Thoracic aorta (tissue), 2 donors: ENCODE measurements at places on chromosomes 2 and 18. TPM values are rescaled to one million over a fixed set of nuclear protein-coding genes. Genes with fewer than 3 reads are reported as not detected.

Gene CD8B2
- not detected for total RNA-seq

Gene FRZB
- 203 TPM for total RNA-seq

DNA sequence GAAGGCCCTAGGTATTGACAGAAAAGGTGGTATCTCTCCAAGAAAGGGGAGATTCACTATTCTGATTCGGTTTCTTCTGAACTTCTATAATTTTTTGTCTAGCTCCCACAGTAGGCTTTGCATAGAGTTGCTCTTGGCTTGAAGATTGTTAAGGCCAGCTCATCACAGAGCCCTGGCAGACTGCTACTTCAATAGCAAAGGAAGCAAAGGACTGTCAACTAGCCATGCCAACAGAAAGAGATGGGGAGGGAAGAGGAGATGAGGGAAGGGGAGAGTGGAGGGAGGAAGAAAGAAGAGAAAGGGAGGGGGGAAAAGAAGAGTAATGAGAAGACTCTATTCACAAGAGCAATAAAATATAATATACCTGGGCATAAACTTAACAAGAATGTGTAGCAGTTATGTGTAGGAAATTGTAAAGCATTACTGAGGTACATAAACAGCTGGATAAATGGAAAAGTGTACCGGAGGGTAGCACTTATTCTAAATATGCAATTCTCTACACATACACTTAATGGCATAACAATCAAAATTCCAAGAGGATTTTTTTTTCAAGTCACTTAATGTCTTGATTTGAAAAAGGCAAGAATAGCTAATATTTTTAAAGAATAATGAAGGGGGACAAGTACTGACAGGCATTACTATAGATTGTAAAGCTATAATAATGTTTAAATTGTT, 102.5 kb downstream of the LOXHD1 start:
- no peaks in the 10 kb centered on the region for H3K36me3 ChIP-seq
- no peaks in the 10 kb centered on the region for H3K4me1 ChIP-seq
- no peak for DNase-seq
- H3K4me3 ChIP-seq: no peak overlapping the region
- H3K27ac ChIP-seq: no peak overlapping the region

GRCh38 chr2:141590620-141591019, 540.2 kb downstream of the LRP1B start:
- DNase-seq: no peak
- no peaks in the 10 kb centered on the region for H3K36me3 ChIP-seq
- no peak overlapping the region for H3K27ac ChIP-seq
- H3K4me3 ChIP-seq: no peak overlapping the region
- no peaks in the 10 kb centered on the region for H3K27me3 ChIP-seq

Gene TLK1
- 27.8 TPM for total RNA-seq

- no peaks in the 10 kb centered on the region for H3K27me3 ChIP-seq
- H3K4me1 ChIP-seq: peaks cover 6% of the 10 kb centered on the region
- no peaks in the 10 kb centered on the region for H3K36me3 ChIP-seq
- H3K4me3 ChIP-seq: no peak overlapping the region
- H3K27ac ChIP-seq: no peak overlapping the region
Measured at GRCh38 chr2:85707304-85707703, 13.1 kb downstream of the GNLY start.

GRCh38 chr18:58054041-58054781, 10.2 kb downstream of the NEDD4L start:
- H3K27me3 ChIP-seq: no peaks in the 10 kb centered on the region
- H3K27ac ChIP-seq: no peak overlapping the region
- DNase-seq: no peak
- peak overlapping the region; percentile 35 for H3K4me3 ChIP-seq

Gene ALPP
- total RNA-seq: not detected

Gene CFAP210
- total RNA-seq: not detected

Gene DHX57
- 50.4 TPM for total RNA-seq

- H3K36me3 ChIP-seq: no peaks in the 10 kb centered on the region
- H3K4me3 ChIP-seq: no peak overlapping the region
- DNase-seq: no peak
- H3K27me3 ChIP-seq: no peaks in the 10 kb centered on the region
Measured at GRCh38 chr2:42113452-42113851, 55.7 kb upstream of the EML4 start.

DNA sequence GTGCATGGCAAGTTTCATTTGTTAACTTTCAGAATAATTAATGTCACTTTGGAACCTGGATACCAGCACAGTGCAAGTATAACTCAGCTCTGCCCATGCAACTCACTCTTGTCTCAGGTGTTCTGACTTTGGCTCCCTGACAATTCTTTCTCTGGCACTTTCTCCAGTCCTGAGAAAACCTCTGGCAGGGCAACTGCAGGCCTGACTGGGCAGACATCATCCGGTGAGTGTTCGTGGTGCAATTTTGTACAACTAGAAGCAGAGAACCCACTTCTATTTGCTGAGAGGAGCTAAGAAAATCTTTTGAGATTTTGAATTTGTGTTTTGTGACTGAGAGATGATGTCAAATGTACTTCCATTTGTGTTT, 143.0 kb downstream of the AQP4 start:
- DNase-seq: no peak
- H3K4me3 ChIP-seq: no peak overlapping the region
- H3K27ac ChIP-seq: no peak overlapping the region

Gene DSG1
- total RNA-seq: 1.1 TPM

Gene CDK5R2
- total RNA-seq: not detected

Gene CCDC68
- total RNA-seq: 18.4 TPM

DNA sequence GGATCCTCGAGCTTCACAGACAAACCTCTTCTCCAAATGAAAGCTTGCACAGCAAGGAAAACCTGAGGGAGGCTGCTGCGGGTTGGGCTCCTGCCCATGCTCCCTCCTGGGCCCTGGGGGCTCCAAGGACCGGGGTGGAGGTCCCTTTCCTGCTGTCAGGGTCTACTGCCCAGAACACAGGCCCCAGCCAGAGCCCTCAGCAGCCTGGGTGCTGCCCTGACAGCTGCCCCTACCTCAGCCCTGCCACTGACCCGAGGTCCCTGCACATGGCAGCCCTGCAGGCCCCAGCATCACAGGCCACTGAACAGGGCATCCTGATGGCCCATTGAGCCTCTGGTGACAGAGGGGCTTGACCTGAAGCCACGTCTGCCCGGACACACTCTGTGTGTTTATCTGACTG, 41.0 kb downstream of the CROCC2 start:
- no peaks in the 10 kb centered on the region for H3K27me3 ChIP-seq
- H3K4me3 ChIP-seq: no peak overlapping the region
- no peak for DNase-seq
- H3K4me1 ChIP-seq: no peaks in the 10 kb centered on the region
- H3K27ac ChIP-seq: no peak overlapping the region
- no peaks in the 10 kb centered on the region for H3K36me3 ChIP-seq

Gene ATP6V1B1
- 4.4 TPM for total RNA-seq

Gene GTF2A1L
- 1.6 TPM for total RNA-seq

DNA sequence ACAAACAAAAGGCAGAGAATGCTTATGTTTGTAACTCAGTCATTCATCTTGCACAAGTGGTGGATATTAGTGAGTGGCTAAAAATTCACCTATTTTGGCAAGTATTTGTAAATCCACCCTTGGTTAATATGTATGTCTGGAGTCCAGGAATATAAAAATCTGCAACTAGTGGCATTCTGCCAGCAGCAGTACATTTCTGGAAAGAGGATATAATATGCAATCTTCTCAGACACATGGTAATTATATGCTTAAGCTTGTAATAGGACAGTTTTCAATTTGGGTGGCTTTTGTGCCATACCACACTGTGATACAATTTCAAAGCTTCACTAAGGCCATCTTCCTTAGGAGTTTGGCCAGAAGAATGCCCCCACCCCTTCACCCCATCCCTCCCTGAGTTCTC, 693.3 kb downstream of the MBD2 start:
- no peak overlapping the region for H3K27ac ChIP-seq
- no peaks in the 10 kb centered on the region for H3K4me1 ChIP-seq
- no peak for DNase-seq
- H3K36me3 ChIP-seq: no peaks in the 10 kb centered on the region
- H3K27me3 ChIP-seq: no peaks in the 10 kb centered on the region

DNA sequence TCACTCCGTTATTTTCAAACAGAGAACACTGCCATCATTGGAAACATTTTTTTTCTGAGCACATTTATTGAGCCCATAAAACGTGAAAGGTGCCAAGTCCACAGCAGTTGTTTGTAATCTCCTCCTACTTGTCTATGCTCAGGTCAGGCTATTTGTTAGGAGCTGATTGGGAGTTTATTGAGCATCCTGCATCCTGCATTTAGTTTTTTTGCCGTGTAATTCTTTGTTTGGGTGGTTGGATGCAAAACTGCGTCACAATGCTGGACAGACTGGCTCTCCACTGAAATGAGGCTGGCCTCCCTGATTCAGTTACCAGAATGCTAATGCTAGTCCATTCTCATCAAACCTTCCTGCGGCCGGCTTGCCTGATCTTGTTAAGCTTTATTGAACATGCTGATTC, 71.4 kb downstream of the RAPGEF4 start:
- no peak overlapping the region for H3K4me3 ChIP-seq
- H3K36me3 ChIP-seq: no peaks in the 10 kb centered on the region
- no peak overlapping the region for H3K27ac ChIP-seq
- no peaks in the 10 kb centered on the region for H3K27me3 ChIP-seq
- no peak for DNase-seq
- peaks cover 3% of the 10 kb centered on the region for H3K4me1 ChIP-seq

DNA sequence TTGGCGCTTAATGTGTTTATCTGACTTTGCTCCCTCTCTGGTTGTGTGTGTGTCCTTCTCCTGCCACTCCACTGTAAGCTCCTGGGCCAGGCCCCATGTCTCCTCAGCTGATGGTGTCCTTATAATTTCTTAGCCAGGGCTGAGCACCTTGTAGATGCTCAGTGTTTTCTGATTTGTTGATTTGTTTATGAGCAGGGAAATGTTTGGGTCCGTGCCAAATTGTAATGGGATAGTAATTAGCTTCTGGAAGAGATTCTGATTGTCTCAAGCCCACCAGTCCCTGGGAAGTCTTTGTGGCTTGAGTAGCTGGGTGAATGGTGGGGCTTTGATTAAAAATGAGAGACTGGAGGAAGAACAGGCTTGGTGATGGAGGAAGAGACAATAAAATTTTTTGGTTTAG, 270.5 kb downstream of the MYCN start:
- H3K36me3 ChIP-seq: no peaks in the 10 kb centered on the region
- H3K4me3 ChIP-seq: no peak overlapping the region
- no peak overlapping the region for H3K27ac ChIP-seq
- H3K27me3 ChIP-seq: no peaks in the 10 kb centered on the region
- H3K4me1 ChIP-seq: no peaks in the 10 kb centered on the region
